Endothelial cell of umbilical vein (primary cell): ENCODE measurements at places on chromosomes 2 and 18. TPM values are rescaled to one million over a fixed set of nuclear protein-coding genes. Genes with fewer than 3 reads are reported as not detected.

GRCh38 chr18:79749251-79750191 lies 48.2 kb upstream of the KCNG2 start:
- DNase-seq, result no peak

DNA sequence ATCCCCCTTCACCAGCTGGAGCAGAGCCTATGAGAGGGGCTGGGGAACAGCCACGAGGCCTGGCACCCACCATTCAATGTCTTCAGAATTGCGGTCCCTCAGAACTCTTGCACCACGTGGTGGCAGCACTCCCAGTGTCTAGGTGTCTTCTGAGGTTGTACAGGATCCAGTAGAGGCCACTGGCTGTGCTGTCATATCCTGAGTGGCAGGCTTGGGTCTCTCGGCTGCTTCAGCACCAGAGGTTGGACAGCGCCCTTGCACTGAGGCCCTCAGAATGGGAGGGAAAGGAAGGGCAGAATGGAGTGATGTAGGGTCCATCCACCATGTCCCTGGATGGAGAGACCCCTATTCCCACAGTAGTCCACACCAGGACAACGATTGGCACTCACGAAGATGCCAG lies 112.0 kb upstream of the TEKT4 start:
- no peak for DNase-seq

DNA sequence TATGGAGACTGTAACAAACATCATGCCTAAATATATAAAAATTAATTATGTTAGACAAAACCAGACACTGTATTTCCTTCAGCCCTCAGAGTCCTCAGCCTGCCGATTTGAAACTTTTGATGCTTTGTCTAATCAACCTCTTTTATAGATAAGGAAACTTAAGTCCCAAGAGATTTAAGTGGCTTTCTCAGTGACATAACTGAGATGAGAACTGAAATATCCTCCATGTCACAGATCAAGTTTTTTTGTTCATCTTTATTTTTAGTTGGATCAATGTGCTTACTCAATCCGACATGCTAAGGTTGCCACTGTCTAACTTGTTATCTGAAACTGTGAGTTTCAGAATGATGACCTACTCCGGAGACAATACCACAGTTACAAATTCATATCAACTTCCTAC lies 72.3 kb downstream of the BARD1 start:
- no peak for DNase-seq

DNA sequence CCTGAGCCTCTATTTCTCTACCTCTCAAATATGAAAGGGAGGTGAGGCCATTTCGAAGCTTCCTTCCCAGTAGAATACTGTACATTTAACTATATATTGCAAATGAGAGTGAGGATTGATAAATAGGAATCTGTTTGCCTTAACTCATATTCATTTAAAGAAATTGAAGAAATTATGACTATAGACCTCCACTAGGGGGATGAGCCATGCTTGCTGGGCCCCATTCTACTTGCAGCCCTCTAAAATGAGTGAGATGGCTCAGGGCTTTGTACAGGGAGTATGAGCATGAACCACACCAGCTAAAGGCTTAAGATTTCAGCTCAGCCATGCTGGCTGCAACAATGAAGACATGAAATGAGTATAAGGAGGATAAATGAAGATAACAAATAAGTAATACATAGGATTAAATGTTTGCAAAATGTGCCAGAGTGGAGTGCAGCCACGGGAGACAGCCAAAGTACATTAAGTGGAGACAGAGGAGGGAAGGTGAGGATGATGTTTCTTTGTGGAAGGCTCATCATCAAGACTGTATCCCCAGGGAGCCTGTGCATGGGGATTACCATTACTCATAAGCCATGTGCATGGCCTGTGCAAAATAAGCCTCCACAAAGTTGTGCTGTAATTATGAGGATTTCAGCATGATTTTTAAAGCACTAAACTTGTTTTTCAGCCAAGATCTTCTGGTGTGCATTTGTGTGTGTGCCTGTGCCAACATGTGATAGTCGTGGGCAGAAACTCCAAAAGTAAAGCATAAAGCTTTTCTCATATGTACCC lies 300.8 kb downstream of the CNTNAP5 start:
- no peak for DNase-seq

Gene ABHD1
- not detected in 2 replicates for total RNA-seq

GRCh38 chr2:236015171-236015570 lies 153.0 kb downstream of the GBX2 start:
- DNase-seq, result no peak

Gene SPDYA
- total RNA-seq, result 0.92 and 1.6 TPM in 2 replicates

Gene MRPS9
- total RNA-seq, result 21.8 and 23.9 TPM in 2 replicates

Gene PXDN
- total RNA-seq, result 248 and 308 TPM in 2 replicates

DNA sequence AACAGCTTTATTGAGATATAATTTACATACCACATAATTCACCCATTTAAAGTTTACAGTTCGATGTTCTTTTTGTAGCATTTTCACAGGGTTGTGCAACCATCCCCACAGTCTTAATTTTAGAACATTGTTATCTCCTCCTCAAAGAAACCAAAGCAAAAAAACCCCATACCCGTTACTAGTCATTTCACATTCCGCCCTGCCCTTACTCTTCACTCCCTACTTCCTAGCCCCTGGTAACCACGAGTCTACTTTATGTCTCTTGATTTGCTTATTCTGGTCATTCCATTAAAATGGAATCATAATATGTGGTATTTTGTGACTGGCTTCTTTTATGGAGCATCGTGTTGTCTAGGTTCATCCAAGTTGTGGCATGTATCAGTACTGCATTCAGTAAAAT lies 137.7 kb downstream of the TANC1 start:
- no peak for DNase-seq
